ENCODE measurements at places on chromosomes 6 and 20.

GRCh38 chr6:139600343-139600742, 225.9 kb upstream of the CITED2 start:
- no peaks in the 10 kb centered on the region for H3K36me3 ChIP-seq
- no peak overlapping the region for H3K27ac ChIP-seq
- no peak overlapping the region for H3K4me3 ChIP-seq
- DNase-seq = no peak

DNA sequence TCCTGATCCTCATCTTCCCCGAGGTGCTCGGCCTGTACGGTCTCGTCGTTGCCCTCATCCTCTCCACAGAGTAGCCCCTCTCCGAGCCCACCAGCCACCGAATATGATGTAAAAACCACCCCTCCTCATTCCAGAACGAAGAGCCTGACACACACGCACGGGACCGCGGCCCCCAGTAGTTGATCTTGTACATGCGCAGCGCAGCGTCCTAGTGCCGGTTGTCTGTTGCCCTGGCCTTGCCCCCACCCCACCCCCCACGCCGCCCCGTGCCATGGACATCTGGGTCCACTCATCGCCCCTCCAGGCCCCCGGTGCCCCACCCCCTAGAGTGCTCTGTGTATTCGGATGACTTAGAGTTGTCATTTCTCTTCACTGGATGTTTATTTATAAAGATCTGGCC, 5.2 kb upstream of the PRPH2 start:
- DNase-seq = no peak
- no peaks in the 10 kb centered on the region for H3K4me1 ChIP-seq
- no peak overlapping the region for H3K4me3 ChIP-seq
- H3K27me3 ChIP-seq = no peaks in the 10 kb centered on the region
- H3K36me3 ChIP-seq = no peaks in the 10 kb centered on the region

DNA sequence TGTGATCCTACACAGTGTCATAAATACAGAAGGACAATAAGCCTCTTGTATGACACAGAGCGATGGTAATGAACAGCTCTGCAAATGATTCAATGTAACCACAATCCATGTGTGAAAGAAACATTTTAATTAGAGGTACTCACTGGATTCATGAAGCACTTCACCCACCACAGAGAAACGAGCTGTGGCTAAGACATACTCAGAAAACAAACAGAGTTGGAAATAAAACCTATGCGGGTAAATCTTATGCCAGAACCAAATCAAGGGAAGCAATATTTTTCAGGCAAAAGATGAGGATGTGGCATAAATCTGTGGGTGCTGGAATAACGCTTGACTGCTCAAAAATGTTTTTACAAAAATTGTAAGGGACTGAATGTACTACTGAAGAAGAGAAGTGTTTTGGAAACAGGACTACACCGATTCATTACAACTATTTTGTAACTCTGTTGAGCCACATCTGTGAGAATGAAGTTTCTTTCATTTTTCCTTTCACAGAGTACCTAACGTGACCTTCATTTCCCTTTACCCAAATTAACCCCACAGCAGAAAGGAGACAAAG, 112.1 kb downstream of the WDR27 start:
- H3K27ac ChIP-seq = no peak overlapping the region
- no peak overlapping the region for H3K4me3 ChIP-seq
- no peaks in the 10 kb centered on the region for H3K4me1 ChIP-seq
- H3K27me3 ChIP-seq = no peaks in the 10 kb centered on the region
- H3K36me3 ChIP-seq = peaks cover 18% of the 10 kb centered on the region

DNA sequence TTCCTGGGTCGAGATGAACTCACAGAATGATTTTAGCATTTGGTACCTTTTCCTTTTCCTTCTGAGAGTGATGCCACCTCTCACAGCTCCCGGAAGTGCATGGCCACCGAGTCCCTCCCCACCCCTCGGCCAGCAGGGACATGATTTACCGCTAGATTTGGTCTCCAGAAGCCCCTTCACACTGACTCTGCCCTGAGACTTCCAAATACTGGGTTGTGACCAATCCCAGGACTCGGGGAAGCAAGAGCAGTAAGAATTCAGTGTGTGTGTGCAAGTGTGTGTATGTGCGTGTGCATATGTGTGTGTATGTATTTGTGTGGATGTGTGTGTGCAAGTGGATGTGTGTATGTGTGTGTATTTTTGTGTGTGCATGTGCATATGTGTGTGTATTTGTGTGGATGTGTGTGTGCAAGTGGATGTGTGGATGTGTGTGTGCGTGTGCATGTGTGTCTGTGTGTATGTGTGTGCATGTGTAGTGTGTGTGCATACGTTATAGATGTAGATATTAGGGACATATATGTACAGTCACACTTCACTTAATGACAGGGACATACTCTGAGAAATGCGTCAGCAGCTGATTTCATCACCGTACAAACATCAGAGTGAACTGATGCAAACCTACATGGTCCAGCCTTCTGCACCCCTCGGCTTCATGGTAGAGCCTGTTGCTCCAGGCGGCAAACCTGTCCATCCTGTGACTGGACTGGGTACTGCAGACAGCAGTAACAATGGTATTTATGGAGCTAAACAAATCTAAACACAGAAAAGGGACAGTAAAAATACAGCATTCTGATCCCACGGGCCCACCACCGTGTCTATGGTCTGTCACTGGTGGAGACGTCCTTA, 374.5 kb downstream of the TAF4 start:
- H3K27ac ChIP-seq = no peak overlapping the region
- H3K4me1 ChIP-seq = no peaks in the 10 kb centered on the region
- no peaks in the 10 kb centered on the region for H3K36me3 ChIP-seq
- no peaks in the 10 kb centered on the region for H3K27me3 ChIP-seq
- no peak overlapping the region for H3K4me3 ChIP-seq

DNA sequence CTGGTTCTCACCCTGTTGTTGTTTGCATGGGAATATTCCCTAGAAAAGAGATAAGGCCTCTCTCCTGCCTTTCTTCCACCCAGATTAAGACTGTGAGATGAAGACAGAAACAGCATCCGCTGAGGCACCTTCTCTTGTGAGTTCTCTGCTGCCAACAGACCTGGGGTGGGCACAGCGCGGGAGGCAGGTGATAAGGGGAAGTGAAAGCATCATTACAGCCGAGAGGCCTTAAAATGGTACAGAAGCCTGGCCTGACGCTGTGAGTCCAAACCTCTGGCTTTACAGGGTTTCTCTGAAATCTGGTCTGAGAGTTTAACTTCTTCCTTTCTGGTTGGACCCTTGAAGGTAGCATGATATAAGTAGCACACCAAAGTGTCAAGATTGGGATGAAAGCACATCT, 21.0 kb upstream of the IYD start:
- no peaks in the 10 kb centered on the region for H3K4me1 ChIP-seq
- H3K27ac ChIP-seq = no peak overlapping the region
- H3K36me3 ChIP-seq = no peaks in the 10 kb centered on the region
- DNase-seq = no peak

GRCh38 chr6:83430611-83431544, at the start of gene ME1:
ME1 (minus strand) TSS chr6:83431051; CDS start chr6:83430954, 97 bp downstream.
- no peaks in the 10 kb centered on the region for H3K4me1 ChIP-seq
- peak; percentile 83 for DNase-seq
- no peak within 1 kb of the TSS for H3K27ac ChIP-seq
- H3K4me3 ChIP-seq = peak within 1 kb of the TSS; percentile 80
- peaks cover 3% of the 10 kb centered on the region for H3K36me3 ChIP-seq
- H3K27me3 ChIP-seq = no peaks in the 10 kb centered on the region

GRCh38 chr6:17456711-17457110, 63.3 kb downstream of the CAP2 start:
- no peak overlapping the region for H3K27ac ChIP-seq
- H3K36me3 ChIP-seq = peaks cover 4% of the 10 kb centered on the region
- no peaks in the 10 kb centered on the region for H3K27me3 ChIP-seq
- H3K4me1 ChIP-seq = no peaks in the 10 kb centered on the region
- H3K4me3 ChIP-seq = no peak overlapping the region

Data from H9 (cell line).